ENCODE measurements at places on chromosomes 7 and 10.

DNA sequence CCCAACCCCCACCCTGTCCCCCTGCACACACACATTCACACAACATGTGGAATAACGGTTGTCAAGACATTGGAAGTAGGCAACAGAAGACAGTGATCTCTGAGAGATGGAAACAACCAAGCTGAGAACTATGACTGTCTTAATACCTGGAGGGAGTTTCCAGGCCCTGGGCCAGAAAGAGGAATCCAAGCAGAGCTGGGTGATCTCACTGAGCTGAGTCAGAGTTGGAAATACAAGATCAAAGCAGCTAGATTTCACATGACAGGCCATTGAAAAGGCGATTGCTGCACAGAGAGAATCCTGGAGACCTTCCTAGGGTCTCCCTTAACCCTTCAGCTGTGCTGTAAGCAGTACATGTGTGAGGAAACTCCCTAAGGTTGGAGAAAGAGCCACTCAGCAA is 165.8 kb upstream of the PRSS1 start:
- peak; percentile 85 for DNase-seq

- no peak for DNase-seq
Measured at GRCh38 chr7:31432836-31433340, 81.0 kb upstream of the ITPRID1 start.

GRCh38 chr10:11667756-11668155 is 56.3 kb upstream of the USP6NL start:
- peak; percentile 41 for DNase-seq

- DNase-seq, result peak; percentile 67
Measured at GRCh38 chr10:24958091-24958720, 5.8 kb upstream of the PRTFDC1 start.

DNA sequence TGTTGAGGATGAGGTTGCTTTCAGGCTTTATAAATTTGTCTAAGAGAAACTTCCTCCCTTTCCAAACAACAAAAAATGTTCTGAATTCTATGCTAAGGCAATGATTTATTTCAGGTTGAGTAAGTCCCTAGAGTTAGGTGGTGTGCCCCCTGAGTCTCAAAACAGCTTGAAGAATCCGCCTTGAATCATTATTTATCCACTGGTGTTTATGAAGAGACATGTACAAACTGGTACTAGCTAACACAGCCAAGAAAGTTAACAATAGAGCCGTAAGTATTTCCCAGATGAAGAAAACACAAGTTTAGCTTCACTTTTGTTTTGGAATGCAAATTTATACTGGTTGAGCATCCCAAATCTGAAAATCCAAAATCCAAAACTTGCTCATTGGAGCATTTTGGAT is 66.2 kb upstream of the SRPK2 start:
- no peak for DNase-seq

All from suppressor macrophage treated with lipopolysaccharide for 4 hours (primary cell).